ENCODE measurements at places on chromosomes 16 and 17.

DNA sequence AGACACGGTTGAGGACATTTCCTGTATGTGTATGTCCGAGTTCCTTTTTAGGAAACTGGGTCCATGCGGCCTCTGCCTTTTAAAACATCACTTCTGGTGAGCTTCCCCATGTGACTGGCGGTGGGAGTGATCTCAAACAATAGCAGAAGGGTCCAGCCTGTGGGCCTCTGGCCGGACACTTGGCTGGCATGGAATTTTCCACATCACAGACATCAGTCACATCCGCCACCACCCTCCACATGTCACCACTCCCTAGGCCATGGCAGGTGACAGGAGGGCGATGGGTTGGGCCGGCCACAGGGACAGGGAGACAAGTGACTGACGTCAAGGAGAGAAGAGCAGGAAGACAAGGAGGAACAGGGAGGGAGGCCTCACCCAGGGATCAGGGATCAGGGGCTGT lies 83.7 kb downstream of the DNAH17 start:
- DNase-seq = no peak

- no peak for DNase-seq
Observed at GRCh38 chr17:17981330-17981729, 8.7 kb downstream of the DRC3 start.

- DNase-seq = no peak
Observed at GRCh38 chr16:668519-669171, 713 bp downstream of the RHOT2 start.

GRCh38 chr17:33910200-33910857 lies 344.8 kb upstream of the CCL2 start:
- no peak for DNase-seq

DNA sequence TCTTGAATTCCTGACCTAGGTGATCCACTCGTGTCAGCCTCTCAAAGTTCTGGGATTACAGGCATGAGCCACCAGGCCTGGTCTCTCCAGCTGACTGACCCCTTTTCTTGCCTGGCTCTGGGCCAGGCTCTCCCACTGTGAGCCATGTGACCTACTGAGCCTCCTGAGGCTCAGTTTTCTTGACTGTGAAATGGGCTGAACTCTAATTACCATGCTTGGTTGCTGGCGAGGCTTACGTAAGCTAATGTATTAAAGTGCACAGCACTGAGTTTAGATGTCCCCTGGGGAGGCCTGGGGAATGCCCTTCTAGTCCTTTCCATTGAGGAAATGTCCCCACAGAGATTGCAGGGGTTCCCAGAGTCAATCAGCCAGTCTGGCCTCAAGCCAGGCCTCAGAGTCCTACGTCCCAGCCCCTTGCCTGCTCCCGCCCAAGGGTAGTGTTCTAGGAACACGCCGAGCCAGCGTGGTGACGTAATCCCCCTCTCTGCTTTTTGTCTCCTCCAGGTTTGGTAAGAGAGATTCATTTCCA lies 45.8 kb upstream of the LGALS9 start:
- DNase-seq = no peak
